ENCODE measurements at places on chromosomes 2 and 18.
A peak's percentile ranks its signal among the peaks of the same experiment; 100 is the strongest.

GRCh38 chr2:65411056-65411795 lies 21.2 kb downstream of the SPRED2 start:
- DNase-seq = no peak

GRCh38 chr2:39780825-39781600 lies 2.0 kb upstream of the THUMPD2 start:
- peak; percentile 34 for DNase-seq

- DNase-seq = no peak
Observed at GRCh38 chr18:52588931-52589330, 248.9 kb downstream of the DCC start.

GRCh38 chr2:59879700-59880131 lies 673.7 kb downstream of the BCL11A start:
- DNase-seq = no peak

- DNase-seq = no peak
Observed at GRCh38 chr2:69734035-69734611, 7.8 kb upstream of the ANXA4 start.

- DNase-seq = no peak
Observed at GRCh38 chr2:120406566-120406965, 60.6 kb downstream of the INHBB start.

DNA sequence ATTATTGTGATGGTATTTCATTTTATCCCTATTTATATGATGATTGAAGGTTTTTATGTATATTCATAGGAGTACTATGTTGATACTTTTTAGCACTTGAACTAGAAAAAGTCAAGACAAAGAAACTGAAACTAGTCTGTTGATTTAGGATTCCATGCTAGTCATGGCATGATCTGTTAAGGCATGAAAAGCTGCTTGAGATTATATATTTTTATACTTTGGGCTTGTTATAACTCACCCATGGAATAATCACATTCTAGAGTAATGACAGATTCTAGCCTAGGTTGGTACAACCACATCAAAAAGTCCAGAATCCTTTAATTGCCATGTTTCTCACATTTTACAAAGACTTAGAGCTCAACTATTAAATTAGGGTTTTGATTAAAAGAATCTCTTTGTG lies 472.6 kb upstream of the CELF4 start:
- DNase-seq = no peak
